ENCODE measurements at places on chromosomes 5 and 9.

GRCh38 chr9:113529336-113530009 is 65.9 kb downstream of the RGS3 start:
- no peak for DNase-seq

- DNase-seq = no peak
These were observed 45.7 kb downstream of the PRRC1 start for GRCh38 chr5:127563136-127563535.

DNA sequence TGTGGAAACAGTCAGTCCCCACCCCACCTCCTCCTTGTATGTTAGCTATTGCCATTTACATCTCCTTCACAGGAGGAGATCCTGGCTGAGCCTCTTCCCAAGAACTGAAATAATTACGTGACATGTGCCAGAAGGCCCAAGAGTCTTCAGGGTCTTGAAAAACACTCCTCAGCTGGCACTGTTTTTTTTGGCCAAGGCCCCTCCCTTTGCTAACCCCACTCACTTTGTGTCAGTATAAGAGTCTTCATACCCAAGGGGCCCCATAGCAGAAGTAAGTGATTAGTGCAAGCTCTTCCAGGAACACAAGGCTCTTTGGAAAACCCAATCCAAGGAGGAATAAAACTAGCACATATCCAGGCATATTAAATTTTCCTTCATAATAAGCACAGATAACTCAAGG is 5.7 kb upstream of the LARP1 start:
- no peak for DNase-seq

- DNase-seq = no peak
These were observed 327.4 kb downstream of the SH3GL2 start for GRCh38 chr9:17906176-17906840.

GRCh38 chr9:18579536-18579935 is 105.6 kb downstream of the ADAMTSL1 start:
- DNase-seq = no peak

- no peak for DNase-seq
These were observed 43.3 kb downstream of the SLC28A3 start for GRCh38 chr9:84297162-84297821.

DNA sequence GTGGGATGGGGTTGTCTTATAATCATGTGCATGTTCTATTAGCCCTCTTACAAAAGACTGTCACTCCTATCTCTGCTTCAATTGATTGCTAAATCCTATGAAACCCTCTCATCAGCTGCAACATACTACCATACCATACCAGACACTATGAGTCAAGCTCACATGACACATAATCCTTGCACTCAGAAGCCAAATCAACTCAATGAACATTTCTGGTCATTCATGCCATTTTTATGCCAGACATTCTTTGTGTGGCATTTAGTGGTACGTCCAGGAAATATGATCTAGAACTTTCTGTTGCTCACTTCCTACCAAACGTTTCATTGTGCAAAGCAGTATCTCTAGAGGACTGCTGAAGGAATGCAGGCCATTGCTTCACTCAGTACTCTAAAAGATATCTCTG is 159.2 kb upstream of the GNA14 start:
- no peak for DNase-seq

- DNase-seq = no peak
These were observed 76.1 kb downstream of the SLC44A1 start for GRCh38 chr9:105320568-105320967.

- DNase-seq = no peak
These were observed 134.4 kb downstream of the FGF1 start for GRCh38 chr5:142551338-142552067.

DNA sequence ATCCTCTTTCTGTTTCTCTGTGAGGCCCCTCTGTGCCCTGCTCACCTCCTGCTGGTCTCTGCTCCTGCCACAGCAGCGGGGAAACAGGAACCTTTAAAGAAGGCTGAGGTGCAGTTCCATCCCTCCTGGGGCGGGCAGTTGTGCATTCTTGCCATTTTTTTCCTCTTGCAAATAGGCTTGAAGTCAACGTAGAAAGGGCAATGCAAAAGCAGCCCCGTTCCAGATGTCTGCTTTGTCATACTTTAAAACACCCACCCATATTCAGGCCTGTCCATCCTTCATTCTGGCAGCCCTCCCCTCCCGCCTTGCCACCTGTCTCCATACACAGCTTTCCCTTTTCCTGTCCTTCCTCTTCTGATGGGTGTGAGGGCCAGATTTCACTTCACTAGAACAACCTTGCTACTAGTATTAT is 65.4 kb upstream of the KLF9 start:
- no peak for DNase-seq

- DNase-seq = no peak
These were observed 530 bp downstream of the UCK1 start for GRCh38 chr9:131530546-131530919.

DNA sequence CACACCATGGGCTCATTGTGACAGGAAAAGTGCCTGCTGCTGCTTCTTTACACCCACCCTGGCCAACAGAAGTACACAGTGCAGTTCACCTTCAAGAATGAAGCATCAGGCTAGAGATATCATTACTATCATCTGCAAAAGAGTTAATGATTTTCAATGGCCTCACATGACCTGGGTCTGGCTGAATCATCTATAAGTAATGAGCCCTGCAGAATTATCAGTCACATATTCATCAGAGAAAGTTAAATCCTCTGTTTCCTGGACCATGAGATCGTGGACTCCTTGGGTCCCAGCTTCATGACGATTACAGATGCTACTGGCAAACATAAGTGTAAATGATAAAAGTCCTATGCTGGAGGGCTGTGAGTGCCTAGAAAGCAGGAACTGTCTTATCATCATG is 8.3 kb downstream of the BAG1 start:
- no peak for DNase-seq

DNA sequence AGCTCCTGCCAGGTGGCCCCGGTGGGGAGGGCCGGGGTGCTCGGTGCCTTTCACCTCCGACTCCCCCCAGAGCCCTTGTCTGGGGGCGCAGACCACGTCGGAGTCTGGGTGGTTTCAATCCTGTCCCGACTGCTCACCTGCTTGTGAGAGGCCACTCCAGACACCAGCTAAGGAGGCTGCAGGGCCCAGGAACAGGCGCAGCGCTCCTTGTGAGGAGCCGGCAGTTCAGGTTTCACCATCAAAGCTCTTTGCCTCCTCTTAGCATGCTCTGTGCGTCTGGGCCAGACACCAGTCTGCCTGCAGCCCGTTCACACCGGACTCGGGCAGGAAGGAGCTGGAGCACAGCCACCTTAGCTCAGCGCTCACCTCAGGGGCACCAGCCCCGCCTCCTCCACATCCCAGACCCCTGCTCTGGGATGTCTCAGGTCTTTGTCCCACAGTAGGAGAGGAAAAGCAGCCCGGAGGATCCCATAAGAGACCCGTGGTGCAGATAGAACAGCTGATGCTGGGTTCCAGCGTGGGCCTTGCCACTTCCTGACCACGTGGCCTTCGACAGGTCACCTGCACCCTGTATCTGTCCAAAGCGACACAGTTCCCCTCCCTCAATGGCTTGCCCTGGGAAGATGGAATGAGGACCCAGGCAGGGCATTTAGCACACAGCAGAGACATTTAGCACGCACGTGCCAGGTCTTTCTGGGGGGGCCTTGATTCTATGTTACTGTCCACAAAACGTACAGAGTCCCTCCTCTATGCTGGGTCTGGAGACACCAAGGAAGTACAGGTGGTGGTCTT is 106.2 kb upstream of the LMX1B start:
- no peak for DNase-seq

DNA sequence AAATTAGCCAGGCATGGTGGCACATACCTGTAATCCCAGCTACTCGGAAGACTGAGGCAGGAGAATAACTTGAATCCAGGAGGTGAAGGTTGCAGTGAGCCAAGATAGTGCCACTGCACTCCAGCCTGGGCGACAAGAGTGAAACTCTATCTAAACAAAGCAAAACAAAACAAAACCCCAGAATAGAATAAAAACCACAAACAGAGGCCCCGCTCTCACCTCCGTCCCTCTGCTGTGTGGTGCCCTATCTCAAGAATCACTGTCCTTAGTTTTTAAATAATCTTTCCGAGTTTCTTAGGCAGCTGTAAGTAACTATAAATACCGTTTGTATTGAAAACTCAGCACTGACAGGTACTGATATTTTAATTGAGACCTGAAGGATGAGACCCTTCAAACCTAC is 42.7 kb upstream of the IER5L start:
- DNase-seq = no peak

DNA sequence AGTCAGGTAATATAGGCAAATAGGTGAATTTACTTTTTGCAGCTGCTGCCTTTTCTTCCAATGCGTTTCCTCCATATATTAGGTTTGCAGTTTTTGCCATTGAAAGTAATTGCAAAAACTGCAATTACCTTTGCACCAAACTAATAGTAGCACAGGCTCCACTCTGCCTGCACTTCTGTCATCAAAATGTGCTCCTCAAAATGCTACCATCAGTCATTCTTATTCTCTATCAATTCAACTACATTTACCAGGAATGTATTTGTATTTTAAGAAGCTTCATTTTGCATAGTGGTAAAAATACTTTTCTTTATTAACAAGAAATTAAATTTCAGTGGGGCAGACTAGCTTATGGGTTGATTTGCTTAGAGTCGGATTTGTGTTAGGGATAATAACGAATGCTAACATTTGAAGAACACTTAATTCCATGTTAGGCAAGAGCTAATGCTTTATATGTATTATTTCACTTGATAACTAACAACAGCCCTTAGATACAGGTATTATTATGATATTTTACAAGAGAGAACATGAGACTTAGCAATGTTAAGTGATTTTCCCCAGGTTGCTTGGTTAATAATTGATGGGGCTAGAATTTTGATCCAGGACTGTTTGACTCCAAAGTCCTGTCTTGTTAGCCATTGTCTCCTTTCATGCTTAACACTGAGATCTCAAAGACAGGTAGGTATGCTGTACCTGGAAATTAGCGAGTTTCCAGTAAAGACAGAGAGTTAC is 300.4 kb downstream of the MAN2A1 start:
- no peak for DNase-seq

- DNase-seq = no peak
These were observed 148.2 kb downstream of the ARL15 start for GRCh38 chr5:54162184-54162583.

DNA sequence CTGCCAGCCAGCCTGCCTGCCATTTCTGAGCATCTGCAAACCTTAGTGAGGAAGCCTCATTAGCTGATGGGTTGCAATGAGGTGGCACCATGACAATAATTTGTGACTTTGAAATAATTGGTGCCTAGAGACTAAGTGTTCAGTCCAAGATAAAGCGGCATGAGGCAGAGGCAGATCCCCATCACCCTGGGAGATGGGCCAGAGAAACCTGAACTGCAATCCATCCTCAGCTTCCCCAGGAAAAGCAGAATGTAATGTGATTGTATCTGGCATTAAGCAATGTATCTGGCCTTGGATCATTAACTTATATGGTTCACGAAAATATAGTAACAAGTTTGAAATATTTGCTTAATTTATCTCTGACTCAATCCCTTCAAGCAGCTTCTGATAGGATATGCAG is 101.0 kb downstream of the SPOCK1 start:
- DNase-seq = no peak

- no peak for DNase-seq
These were observed 61.7 kb upstream of the SUB1 start for GRCh38 chr5:32523625-32524024.

GRCh38 chr5:84301535-84301934 is 83.1 kb downstream of the EDIL3 start:
- DNase-seq = no peak

DNA sequence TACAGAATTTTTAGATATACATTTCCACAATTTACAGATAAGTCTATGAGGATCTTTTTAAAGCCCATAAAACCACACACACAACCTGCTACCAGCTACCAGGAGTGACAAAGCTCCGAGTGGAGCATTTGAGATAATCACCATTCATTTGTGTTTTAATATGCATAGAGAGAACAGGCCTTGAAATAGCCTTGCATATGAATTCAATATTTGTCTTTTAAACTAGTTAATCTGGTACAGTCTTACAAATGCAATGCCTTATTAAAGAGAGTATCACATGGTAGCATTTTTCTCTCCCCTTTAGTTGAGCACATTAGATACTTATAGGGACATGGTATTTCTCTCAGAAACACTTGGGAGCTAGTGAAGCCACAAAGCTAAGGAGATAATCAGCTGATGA is 49.1 kb downstream of the SEMA5A start:
- no peak for DNase-seq

GRCh38 chr9:93577078-93577974 is 942 bp downstream of the PHF2 start:
- DNase-seq = no peak

GRCh38 chr5:97133101-97133500 is 9.3 kb downstream of the LIX1 start:
- DNase-seq = no peak

- no peak for DNase-seq
These were observed 100.5 kb upstream of the MAN2A1 start for GRCh38 chr5:109589239-109589638.

DNA sequence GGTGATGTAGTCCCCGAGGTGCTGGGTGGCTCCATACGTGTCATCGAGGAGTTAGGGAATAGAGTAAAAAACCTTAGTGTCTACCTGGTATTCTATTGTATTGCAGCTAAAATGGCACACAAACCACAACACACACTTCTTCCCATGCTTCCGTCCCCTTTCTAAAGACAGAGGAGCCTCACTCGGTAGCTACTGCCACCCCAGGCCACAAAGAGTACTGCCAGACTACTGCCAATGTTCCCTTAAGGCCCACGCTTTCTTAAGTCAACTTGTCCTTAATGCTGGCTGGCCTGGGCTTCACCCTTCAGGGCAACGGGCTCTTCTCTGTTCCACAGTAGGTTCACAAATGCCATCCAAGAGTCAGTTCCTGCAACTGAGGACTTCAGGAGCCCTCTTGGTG is 673.0 kb downstream of the ELAVL2 start:
- no peak for DNase-seq

- DNase-seq = no peak
These were observed 14.3 kb downstream of the CD180 start for GRCh38 chr5:67182301-67182790.

DNA sequence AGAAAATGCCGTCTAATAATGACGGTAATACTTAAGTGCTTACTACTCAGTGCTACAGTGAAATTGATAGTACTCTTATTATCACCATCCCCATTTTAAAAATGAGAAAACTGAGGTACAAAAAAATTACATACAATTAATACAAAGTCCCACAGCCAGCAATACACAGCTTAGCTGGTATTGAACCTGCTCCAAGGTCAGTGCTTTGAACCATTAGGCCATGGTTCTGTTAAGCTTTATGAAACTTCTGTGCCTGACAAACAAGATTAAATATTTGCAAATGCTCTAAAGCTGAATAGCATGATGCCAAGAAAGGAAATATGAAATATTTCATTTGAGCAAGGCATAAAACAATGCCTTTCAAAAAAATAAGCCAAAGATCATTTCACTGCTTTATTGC is 357.2 kb downstream of the ARRDC3 start:
- no peak for DNase-seq
